Posterior cingulate gyrus (tissue), 11 donors: ENCODE measurements at places on chromosomes 4 and X.

GRCh38 chr4:128286474-128287058 lies 1.0 kb downstream of the PGRMC2 start:
- no peak for DNase-seq

- no peak for DNase-seq
These were observed 82.8 kb downstream of the IL1RAPL1 start for GRCh38 chrX:28670074-28670473.

GRCh38 chrX:109632906-109633504 lies 8.0 kb upstream of the KCNE5 start:
- no peak for DNase-seq

DNA sequence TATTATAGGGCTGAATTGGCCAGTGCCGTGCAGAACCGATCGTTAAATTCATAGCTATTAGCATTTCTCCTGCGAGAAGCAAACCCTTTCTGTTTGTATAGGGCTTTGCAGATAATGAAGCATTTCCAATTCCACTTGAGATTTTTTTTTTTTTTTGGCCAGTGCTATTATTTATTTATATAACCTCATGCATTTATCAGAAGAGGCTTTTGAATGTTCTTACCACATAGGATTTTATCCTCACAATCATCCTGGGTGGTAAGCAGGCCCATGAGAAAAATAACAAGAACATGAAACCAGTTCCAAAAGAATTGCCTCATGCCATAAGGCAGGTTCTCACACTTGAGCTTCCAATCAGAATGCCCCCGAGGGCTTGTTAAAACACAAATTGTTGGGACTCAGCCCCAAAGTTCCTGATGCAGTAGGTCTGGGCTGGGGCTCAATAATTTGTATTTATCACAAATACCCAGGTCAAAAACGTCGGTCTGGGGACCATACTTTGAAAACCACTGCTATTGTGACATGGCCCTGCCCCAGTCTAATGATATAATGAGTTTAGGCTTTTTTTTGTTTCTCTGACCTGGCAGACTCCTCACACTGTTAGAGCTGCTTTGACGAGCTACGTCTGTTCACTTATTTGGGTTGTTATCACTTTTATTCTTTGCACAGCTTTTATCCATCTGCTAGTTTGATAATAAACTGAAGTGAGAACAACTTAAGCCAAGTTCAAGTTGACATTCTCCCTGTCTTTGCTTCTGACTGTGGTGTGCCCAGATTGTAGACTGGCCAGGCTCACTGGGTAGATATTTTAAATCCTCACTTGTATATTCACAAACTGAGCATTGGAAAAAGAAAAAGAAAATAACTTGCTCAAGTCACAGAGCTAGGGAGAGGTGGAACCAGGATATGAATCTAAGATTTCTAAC lies 20.1 kb downstream of the SUPT20HL1 start:
- DNase-seq: no peak

GRCh38 chr4:20552004-20552403 lies 148.3 kb upstream of the PACRGL start:
- DNase-seq: no peak

DNA sequence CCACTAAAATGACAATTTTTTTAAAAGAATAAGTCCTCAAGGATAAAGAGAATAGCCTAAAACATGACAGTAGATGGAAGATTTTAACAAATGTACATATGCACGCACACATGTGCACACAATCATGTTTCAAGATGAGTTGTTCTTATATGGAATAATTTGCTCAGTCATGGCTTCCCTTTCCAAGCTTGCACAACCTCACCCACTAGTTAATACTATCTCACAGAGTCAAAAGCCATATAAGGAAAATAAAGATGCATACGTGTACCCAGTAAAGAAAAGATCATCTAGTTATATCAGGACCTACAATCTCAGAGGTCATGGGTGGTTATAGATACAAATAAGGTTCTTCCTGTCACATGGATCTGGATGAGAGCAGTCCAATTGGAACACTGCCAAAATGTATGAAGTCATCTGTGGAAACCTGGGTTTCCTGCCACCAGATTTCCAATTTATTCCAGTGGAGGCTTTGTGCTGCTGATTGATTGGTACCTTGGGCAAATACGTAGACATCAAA lies 56.1 kb downstream of the FAM13A start:
- no peak for DNase-seq

DNA sequence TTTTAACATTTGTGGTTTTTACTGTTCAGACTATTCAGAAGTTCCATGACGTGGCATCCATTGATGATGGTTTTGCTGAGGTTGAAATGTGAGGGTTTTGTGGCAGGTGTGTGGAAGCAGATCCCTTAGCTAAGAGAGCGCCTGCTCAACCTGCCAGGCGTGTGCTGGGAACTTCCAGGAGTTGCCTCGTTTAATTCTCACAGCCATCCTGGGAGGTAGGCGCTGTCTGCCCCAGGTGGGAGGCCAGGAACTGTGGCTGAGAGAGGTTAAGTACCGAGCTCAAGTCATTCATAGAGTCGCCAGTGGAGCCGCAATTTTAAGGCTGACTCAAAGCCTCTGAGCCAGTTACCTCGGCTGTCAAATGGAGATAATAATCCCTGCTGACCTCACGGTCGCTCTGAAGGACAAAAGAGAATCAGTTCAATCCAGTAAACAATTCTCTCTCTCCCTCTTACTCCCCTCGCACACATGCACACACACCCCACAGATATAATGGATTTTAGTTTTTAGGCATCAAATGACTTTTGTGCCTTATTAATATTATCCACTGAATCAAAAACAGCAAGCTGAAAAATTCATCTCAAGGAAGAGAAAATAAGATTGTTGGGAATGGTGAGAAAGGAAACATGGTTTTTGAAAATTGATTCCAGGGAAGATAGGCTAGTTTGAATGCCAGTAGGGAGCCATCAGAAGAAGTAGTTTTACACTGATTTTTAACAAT lies 171.3 kb downstream of the PTTG2 start:
- DNase-seq: no peak

DNA sequence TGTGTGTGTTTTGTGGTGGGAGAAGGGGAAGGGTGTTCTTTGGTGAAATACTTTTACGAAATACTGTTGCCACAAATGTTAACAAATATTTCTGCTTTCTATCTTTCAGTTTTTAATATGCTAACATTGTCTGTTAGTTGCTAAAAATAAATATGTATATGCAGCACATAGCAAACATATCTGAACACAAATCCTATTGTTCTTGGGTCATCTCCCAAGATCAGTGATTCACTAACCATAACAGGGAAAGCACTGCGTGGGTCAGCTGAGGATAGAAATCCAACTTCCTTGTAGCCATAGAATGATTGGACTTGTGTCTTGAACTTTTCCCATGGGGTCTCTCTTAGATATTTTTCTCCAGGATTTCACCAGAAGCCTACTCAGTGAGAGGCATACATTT lies 250.3 kb upstream of the FAM47A start:
- no peak for DNase-seq

GRCh38 chrX:68721991-68722860 lies 74.8 kb downstream of the STARD8 start:
- DNase-seq: no peak

DNA sequence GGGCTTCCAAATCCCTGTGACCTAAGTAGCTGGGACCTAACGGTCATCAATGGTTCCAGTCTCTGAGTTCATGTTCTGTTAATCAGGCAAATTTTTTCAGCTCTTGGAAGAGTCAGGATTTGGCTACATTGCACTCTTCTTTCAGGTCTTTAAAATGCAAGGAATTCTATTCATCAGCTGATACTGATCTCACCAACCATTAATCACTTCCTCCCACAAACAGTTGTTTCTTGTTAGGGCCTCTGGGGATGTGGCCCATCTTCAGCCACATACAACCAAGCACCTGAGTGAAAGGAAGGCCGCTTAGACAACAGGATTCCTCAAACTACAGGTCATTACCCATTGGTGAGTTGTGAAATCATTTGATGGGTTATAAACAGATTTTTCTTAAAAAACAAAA lies 71.7 kb downstream of the FANCB start:
- DNase-seq: no peak

GRCh38 chr4:8294775-8295174 lies 25.2 kb downstream of the HTRA3 start:
- no peak for DNase-seq

DNA sequence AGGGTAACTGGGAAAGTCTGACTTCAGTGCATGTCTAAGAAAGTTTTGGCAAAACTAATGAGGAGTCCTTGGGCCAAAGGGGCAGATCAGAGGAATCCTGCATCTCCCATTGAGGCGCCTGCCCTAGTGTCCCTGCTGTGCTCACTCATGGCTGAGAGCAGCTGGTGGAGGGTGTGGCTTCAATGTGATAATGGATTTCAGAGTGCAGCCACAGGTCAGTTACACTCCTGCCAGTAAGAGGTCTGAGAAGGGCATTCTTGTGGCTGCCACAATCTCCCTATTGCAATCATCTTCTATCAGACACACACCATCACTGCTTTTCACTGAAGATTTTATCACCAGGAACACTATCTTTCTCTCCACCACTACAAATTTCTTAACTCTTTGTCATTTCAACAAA lies 457.1 kb downstream of the MID1IP1 start:
- DNase-seq: no peak

DNA sequence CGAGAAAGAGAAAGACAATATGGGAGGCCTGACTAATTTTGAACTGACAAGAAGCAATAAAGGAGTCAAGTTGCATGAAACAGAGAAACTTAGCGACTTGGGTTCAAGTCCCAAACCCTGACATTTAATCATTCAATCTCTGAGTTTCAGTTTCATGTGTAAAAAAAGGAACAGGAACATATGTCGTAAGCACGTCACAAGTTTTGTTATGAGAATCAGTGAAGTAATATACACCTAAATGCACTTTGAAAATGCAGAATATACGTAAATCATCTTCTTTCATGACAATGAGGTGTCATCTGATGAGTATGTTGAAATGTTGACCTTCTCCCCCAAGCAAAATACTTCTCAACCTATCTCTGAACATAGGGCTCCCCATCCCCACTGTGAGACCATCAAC lies 10.4 kb downstream of the ACOT9 start:
- DNase-seq: no peak

GRCh38 chrX:155148724-155149537 lies 67.3 kb upstream of the VBP1 start:
- no peak for DNase-seq

DNA sequence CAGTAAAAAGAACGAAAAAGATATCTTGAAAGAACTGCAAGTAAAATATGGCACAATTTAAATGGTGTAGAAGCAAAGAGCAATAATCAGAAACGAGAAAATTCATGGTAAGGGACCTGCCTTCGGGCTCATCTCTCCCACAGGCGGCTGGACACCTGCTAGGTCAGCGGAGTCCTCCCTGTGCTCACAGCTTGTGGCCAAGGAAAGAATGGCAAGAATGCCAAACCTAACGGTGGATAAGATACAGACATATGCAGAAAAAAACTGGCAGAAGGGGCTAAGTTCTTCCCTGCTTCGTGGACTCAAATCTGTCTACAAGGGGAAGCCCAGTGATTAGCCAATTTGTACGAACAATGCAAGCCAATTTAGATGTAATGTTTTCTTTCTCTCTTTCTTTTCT lies 152.1 kb upstream of the VCX start:
- DNase-seq: no peak

- DNase-seq: no peak
These were observed 243.8 kb downstream of the PPP3CA start for GRCh38 chr4:101103381-101104142.

DNA sequence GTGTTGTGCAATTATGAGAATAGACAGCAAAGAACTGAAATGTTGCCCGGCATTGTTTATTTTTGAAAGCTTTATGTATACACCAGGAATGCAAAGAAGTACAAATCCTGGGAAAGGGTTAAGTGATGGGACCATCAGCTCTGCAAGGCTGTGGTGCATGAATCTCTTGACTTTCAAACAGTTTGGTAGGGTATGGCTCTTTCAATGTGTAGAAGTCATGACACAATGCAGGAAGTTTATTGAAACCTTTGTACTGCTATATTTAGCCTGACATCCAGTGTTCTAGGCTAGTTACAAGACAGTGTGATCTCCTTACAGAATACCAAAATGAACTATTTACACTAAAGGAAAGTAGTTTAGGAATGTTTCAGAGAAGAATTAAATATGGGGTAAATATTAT lies 206.8 kb upstream of the HAND2 start:
- DNase-seq: no peak

DNA sequence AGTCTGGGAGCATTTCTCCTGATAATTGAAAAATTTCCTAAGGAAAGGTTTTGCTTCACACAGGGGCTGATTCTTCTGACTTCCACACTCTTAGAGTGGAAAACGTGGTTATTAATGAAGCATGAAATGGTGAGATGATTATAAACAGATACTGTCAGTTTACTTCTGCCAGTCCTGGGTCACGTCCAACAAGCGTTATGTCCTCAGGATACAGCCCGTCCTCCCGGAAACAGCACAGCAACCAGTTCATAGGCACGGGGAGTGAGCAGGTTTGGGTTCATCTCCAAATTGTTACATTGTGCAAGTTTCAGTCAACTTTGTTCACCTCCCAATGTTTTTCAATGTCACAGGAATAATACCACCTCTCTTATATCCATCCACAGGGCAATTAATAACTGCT lies 98.8 kb downstream of the NPNT start:
- no peak for DNase-seq

GRCh38 chr4:68410149-68410548 lies 37.1 kb upstream of the TMPRSS11E start:
- DNase-seq: no peak

DNA sequence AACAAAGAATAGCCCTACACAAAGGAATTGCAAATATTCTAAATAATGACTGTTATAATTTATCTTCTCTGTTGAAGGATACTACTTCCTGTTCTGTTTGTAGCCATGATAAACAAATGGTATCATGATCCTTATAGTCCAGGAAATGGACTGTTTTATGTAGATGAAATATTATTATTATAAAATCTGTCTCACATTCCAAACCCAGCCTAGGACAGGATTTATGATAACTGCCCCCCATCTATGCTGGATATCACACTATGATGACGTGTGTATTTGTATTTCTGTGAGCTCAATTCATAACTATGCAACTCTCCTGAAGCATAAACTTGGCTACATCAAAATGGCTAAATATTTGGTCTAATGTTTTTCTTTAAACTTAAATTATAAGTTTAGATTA lies 21.3 kb downstream of the DMD start:
- DNase-seq: no peak

- DNase-seq: no peak
These were observed 206.5 kb downstream of the ENOX2 start for GRCh38 chrX:130696542-130696941.

- no peak for DNase-seq
These were observed 173.4 kb downstream of the RTL9 start for GRCh38 chrX:110531873-110532580.

DNA sequence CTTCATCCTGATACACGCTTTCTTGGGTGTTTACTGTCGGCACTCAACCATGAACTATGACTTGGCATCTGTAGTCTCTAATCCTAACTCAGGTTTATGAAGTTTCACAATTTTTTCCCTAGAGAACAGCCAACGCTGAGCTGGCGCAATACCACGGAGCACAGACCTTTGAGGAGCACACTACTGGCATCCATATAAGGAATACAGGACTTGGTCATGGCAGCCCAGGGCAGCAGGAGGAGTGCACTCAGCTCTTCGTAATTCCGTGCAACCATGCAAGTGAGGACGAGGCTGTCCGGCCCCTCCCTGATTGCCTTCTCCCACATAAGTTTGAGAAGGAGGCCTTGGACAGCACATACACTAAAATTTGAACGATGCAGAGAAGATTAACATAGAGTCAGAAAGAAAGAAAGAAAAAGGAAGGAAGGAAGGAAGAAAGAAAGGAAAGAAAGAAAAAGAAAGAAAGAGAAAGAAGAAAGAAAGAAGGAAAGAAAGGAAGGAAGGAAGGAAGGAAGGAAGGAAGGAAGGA lies 41.0 kb upstream of the PDLIM5 start:
- no peak for DNase-seq
